Hindlimb muscle (tissue), 1 donor: ENCODE measurements at places on chromosomes 7 and 10. TPM values are rescaled to one million over a fixed set of nuclear protein-coding genes. Genes with fewer than 3 reads are reported as not detected.

DNA sequence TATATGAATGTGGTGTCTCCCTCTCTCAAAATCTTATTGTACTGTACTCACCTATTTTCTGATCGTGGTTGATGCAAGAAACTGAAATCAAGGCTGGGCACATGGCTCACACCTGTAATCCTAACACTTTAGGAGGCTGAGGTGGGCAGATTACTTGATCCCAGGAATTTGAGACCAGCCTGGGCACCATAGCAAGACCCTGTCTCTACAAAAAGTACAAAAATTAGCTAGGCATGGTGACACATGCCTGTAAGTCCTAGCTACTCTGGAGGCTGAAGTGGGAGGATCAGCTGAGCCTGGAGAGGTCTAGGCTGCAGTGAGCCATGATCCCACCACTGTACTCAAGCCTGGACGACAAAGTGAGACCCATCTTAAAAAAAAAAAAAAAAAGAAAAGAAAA is 16.0 kb downstream of the MMRN2 start:
- DNase-seq = no peak

GRCh38 chr10:3551761-3552160 is 233.2 kb downstream of the KLF6 start:
- no peak for DNase-seq

GRCh38 chr10:91088300-91089140 is 131.9 kb upstream of the PCGF5 start:
- no peak for DNase-seq

GRCh38 chr7:28373990-28374389 is 38.3 kb upstream of the CREB5 start:
- no peak for DNase-seq

DNA sequence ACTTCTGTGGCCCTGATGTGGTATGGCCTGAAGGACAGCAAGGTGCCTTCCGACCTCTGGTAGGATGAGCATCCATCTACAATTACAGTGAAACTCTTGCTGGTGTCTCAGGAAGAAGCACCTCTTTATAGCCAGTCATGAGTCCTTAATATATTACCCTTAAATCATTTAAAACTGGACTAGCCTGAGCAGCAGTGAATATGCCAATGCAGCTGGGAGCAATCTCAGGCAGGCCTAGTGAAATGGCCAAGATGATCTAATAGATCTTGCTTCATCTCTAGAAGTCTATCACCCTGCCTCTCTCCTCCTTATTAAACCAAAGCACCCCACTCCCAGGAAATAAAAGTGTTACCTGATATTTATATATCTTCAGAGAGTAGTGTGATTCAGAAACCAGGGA is 66.7 kb upstream of the SORCS3 start:
- no peak for DNase-seq

- no peak for DNase-seq
Observed at GRCh38 chr10:124693801-124694416, 50.3 kb downstream of the FAM53B start.

Gene LUC7L2
- polyA plus RNA-seq = 66.0 TPM

Gene PDE6C
- 0.75 TPM for polyA plus RNA-seq

Gene ZC3HAV1L
- 16.2 TPM for polyA plus RNA-seq

Gene ANKRD61
- 1.7 TPM for polyA plus RNA-seq
